Activated CD4-positive, alpha-beta T cell treated with anti-CD3 and anti-CD28 coated beads, Interleukin-2, amount 50 U/mL, for 1 hour (primary cell): ENCODE measurements at places on chromosomes 5 and 9.

- DNase-seq = no peak
These were observed 15.0 kb downstream of the DOCK2 start for GRCh38 chr5:169652057-169652456.

DNA sequence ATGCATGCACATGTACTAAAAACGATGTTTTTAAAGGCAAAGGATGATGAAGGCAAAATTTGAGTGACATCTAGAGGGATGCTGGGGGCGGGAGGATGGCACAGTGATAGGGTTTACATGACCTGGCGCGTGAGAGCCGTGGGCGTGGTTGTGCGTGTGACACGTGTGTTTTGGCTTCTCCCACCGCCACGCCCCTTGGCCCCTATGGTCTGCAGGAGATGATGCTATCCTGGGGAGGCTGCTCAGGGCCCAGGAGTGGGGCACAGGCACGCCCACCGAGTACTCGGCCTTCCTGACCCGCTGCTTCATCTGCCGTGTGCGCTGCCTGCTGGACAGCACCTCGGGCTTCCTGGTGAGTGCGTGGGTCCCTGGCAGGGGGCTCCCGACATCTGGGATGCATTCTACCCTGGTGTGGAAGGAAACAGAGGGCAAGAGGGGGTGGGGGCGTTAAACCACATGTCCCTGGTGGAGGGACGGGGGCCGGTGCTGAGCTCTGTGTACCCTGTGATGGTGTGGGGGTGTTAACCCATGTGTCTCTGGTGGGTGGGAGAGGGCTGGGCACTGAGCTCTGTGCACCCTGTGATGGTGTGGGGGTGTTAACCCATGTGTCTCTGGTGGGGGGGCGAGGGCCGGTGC is 19.2 kb upstream of the EXOC3 start:
- no peak for DNase-seq

GRCh38 chr9:19782005-19782404 is 6.8 kb downstream of the SLC24A2 start:
- DNase-seq = no peak

- DNase-seq = no peak
These were observed 267.5 kb downstream of the ZSWIM6 start for GRCh38 chr5:61599370-61600122.

GRCh38 chr9:112025850-112026249 is 129.2 kb downstream of the UGCG start:
- DNase-seq = no peak

- DNase-seq = no peak
These were observed 194.4 kb downstream of the TAF11L14 start for GRCh38 chr5:17828681-17829080.

DNA sequence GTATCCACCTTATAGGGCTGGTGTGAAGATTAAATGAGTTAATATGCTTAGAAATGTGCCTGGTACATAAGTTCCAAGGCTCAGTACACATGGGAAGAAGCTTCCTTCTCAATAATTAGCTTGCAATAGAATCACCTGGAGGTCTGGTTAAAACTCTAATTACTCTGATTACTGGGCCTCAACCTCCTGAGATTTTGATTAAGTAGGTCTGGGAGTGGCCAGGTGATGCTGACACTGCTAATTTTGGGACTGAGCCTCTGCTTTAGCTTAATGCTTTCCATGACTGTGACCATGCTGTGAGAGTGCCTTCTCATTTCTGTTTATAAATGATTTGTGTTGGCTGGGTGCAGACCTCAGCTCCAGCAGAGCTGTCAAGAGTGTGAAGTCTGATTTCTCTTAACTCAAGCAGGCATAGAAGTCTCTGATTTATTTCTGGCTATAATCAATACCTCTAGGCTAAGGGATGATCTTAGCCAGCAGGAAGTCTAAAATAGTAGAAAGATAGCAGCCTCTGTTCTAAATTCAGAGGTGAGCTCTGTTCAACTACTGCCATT is 85.3 kb upstream of the ZNF608 start:
- no peak for DNase-seq

GRCh38 chr9:114155263-114155994 is at the start of gene COL27A1:
COL27A1 (plus strand) TSS chr9:114155537; CDS start chr9:114155951, 414 bp downstream.
- peak; percentile 73 for DNase-seq

GRCh38 chr9:105116052-105116868 is 128.2 kb upstream of the SLC44A1 start:
- no peak for DNase-seq

DNA sequence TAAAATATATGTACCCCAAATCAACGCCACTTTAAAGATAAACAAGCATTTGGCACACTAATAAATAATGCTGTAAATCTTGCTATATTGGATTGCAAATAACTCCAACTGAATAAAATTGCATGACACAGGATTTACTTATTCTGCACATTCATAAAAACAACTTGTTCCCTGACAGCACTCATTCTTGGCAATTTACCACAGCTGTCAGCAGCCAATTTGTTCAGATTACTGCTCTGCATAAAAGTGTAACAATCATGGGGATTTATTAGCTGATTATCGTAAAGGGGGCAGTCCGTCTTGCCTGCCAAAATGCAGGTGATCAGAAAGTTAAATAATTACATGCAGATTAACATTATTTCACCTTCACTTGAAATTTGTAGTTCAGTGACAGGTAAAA is 285.3 kb downstream of the SLF1 start:
- DNase-seq = no peak

DNA sequence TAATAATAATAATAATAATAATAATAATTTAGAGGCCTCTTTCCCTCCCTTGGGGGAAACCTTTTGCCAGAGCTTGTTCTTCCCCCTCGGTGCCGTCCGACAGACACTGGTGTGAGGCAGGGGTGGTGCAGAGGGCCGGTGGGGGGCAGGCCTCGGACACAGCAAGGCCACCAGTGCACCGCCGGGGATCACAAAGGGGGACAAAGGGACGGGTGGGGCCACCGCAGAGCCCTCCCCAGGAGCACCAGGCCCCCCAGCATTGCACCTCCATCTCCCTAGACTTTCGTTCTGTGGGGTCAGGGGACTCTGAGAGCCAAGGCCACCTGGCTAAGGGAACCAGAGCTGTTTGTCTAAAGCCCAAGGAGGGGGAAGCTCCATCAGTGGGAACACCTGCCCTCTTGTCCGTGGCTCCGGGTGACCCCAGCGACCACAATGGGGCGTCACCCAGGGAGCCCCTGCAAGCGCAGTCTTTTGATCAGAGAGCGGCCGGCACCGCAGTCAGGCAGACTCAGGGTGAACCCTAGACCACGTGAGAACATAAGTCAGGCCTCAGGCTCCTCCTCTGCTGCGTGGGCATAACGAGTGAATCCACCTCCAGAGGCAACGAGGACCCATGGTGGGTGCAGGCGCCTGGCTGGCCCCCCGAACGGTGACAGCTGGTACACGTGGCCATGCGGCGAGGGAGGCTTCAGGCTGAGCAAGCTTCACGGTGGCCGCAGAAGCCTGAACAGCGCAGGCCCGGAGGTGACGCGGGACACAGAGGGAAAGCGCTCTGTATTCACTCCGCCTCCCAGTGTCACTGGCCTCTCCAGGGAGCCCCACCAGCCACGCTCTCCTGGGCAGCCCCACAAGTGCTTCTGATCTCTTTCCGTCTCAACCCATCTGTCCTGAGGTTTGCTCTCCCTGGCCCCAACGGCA is 12.0 kb upstream of the QSOX2 start:
- no peak for DNase-seq

DNA sequence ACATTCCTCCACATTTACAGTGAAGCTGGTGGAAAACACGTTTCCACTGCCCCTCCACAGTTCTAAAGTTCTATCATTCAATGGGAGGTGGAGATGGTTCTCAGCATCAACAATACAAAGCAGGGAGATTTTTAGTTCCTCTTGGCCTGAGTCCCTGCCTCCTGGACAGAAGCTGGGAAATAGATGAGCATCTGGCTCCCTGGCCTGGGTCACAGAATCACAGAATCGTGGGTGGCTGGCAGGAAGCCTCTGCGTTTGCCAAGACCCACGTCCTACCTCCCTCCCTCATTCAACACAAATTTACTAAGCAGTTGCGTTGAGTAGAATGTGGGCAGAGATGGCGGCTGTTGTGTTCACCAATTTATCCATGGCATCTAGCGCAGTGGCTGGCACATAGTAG is 5.2 kb upstream of the PPARGC1B start:
- no peak for DNase-seq
